ENCODE measurements at places on chromosomes 1 and 21.

- DNase-seq = no peak
Observed at GRCh38 chr1:180916012-180916770, 3.5 kb downstream of the KIAA1614 start.

DNA sequence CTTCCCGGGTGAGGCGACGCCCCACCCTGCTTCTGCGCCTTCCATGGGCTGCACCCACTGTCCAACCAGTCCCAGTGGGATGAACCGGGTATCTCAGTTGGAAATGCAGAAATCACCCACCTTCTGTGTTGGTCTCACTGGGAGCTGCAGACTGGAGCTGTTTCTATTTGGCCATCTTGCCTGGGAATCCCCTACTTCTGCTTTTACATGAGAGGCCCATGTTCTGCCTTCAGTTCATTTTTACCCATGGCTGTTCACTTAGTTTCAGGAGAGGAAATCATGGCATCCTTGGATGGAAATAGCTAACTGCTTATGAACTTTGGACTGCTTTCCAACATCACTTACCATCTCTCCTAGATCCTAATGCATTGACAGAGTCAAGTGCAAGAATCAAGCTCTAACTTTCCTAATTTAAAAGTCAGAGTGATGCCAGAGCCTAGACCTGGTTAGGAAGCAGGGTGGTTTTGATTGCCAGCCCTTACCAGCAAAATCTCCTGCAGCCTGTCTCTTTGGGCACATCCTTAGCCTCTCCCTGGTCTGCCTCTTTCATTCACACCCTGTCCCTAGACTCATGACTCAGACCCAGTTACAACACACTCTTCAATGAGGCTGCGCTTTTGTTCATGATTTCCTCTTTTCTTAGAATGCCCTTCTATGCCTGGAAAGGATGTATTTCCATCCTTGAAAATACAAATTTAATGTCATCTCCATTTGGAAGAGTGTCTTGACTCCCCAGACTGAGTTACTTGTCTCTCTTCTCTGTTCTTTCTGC, 137.2 kb downstream of the KCTD3 start:
- DNase-seq = no peak

- no peak for DNase-seq
Observed at GRCh38 chr21:46368533-46369285, 44.8 kb downstream of the PCNT start.

DNA sequence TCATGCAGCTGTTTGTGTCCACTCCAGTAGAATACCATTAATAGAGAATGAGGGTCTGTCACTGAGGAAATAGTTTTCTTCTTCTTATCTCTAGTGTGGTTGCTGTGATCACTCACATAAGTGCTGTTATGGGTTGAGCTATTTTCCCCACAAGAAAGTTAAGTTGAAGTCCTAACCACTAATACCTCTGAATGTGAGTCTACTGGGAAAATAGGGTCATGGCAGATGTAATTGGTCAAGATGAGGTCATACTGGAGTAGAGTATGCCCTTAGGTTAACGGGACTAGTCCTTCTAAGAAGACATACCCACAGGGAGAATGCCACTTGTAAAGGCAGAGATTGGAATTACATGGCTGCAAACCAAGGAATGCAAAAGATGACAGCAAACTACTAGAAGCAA, 70.5 kb upstream of the COL24A1 start:
- DNase-seq = no peak

- DNase-seq = no peak
Observed at GRCh38 chr1:30882678-30883388, 25.7 kb downstream of the SDC3 start.

GRCh38 chr1:29363536-29363935, 127.2 kb downstream of the PTPRU start:
- DNase-seq = no peak

DNA sequence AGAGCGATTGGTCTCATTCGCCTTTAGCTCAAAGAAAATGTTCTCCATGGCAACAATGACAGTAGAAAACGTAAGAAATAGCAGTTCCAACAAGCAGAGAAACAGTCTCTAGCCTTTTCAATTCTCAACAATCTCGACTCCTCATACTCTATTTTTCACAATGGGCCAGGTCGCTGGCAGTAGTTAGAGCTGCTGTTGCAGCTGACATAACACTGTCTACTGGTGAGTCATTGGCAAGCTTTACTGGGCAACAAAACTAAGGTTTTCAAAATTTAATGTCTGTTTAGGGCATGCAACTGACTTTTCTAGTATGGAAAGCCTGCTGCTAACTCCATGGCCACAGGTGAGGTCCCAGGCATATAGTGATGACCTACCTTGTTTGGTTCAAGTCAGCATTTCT, 221.1 kb upstream of the KAZN start:
- DNase-seq = no peak

- no peak for DNase-seq
Observed at GRCh38 chr1:89945852-89946476, 48.9 kb upstream of the ZNF326 start.

GRCh38 chr1:1399872-1400575, 889 bp upstream of the CCNL2 start:
- DNase-seq = no peak

GRCh38 chr1:1161683-1162079, 12.0 kb upstream of the TTLL10 start:
- no peak for DNase-seq

- DNase-seq = no peak
Observed at GRCh38 chr1:31510853-31511789, 65.2 kb upstream of the TINAGL1 start.

DNA sequence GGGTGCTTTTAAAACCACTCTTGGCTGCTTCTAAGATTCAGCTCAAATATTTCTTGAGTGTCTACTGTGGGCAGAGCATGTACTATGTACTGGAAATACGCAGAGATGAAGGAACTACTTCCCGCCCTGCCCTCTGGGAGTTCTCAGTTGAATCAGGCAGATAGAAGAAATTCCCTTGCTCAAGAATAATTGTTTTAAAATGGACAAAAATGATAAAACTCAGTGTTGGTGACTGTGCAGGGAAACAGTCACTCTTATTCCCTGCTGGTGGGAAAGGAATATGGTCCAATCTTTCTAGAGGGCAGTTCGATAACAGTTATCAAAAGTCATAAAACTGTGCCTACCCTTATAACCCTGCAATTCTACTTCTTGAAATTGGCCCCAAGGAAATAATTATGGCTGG, 16.9 kb upstream of the GRHL3 start:
- DNase-seq = no peak

- no peak for DNase-seq
Observed at GRCh38 chr1:169802888-169803287, 8.2 kb upstream of the METTL18 start.

GRCh38 chr1:85178396-85178795, 22.4 kb downstream of the SYDE2 start:
- DNase-seq = no peak

DNA sequence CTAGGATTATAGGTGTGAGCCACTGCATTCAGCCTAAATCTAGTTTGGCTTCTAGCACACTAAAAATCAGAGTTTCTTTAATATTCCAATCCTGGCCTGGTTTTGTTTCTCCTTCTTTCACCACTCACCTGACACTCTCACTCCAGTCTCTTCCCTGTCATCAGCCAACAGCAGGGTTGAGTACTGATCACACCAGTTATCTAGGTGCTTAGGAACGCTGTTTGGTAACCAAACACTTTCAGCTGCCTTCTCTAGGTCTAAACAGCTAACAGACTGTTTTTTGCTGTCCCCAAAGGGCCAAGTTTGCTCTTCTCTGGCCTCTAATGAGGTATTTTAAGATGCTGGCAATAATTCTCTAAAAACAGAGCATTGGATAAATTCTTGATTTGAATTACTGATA, 17.7 kb upstream of the FRRS1 start:
- no peak for DNase-seq

GRCh38 chr1:169124459-169124858, 18.0 kb downstream of the ATP1B1 start:
- no peak for DNase-seq

Data from hematopoietic multipotent progenitor cell treated with erythropoietin and hydrocortisone succinate and interleukin-3 and kit ligand, for 17 days (in vitro differentiated cells).